ENCODE measurements at places on chromosomes 5 and 9.

DNA sequence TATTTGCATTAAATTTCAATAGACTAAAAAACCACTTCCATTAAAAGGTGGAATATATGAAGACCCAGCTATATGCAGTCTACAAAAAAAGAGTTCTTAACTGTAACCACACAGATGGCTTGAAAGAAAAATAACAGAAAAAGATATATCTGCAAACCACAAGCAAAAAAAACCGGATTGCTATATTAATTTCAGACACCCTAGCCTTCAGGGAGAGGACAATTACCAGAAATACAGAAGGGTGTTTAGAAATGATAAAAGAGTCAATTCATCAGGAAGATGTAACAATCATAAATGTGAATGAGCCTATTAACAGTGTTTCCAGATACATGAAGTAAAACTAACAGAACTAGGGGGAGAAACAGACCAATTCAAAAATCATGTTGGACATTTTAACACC, 56.9 kb upstream of the SMIM23 start:
- H3K27me3 ChIP-seq: peaks cover 3% of the 10 kb centered on the region
- DNase-seq: no peak
- H3K36me3 ChIP-seq: no peaks in the 10 kb centered on the region
- H3K4me1 ChIP-seq: no peaks in the 10 kb centered on the region
- H3K4me3 ChIP-seq: no peak overlapping the region
- no peak overlapping the region for H3K27ac ChIP-seq

DNA sequence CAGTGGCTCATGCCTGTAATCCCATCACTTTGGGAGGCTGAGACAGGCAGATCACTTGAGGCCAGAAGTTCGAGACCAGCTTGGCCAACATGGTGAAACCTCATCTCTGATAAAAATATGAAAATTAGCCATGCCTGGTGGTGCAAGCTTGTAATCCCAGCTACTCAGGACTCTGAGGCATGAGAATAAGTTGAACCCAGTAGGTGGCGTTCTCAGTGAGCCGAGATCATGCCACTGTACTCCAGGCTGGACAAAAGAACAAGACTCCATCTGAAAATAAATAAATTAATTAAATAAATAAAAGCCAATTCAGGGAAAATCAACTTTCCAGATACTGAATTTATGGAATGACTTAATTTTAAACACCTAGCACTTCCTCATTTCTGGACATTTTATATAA, 1722.1 kb downstream of the MAT2B start:
- H3K36me3 ChIP-seq: no peaks in the 10 kb centered on the region
- no peaks in the 10 kb centered on the region for H3K27me3 ChIP-seq
- H3K4me3 ChIP-seq: no peak overlapping the region
- DNase-seq: no peak
- H3K4me1 ChIP-seq: no peaks in the 10 kb centered on the region
- H3K27ac ChIP-seq: no peak overlapping the region

- no peak for DNase-seq
- H3K4me1 ChIP-seq: peaks cover 38% of the 10 kb centered on the region
- peak overlapping the region; percentile 41 for H3K27ac ChIP-seq
- no peaks in the 10 kb centered on the region for H3K27me3 ChIP-seq
- no peak overlapping the region for H3K4me3 ChIP-seq
- H3K36me3 ChIP-seq: no peaks in the 10 kb centered on the region
These were observed 219.2 kb downstream of the ENC1 start for GRCh38 chr5:74421377-74421776.

DNA sequence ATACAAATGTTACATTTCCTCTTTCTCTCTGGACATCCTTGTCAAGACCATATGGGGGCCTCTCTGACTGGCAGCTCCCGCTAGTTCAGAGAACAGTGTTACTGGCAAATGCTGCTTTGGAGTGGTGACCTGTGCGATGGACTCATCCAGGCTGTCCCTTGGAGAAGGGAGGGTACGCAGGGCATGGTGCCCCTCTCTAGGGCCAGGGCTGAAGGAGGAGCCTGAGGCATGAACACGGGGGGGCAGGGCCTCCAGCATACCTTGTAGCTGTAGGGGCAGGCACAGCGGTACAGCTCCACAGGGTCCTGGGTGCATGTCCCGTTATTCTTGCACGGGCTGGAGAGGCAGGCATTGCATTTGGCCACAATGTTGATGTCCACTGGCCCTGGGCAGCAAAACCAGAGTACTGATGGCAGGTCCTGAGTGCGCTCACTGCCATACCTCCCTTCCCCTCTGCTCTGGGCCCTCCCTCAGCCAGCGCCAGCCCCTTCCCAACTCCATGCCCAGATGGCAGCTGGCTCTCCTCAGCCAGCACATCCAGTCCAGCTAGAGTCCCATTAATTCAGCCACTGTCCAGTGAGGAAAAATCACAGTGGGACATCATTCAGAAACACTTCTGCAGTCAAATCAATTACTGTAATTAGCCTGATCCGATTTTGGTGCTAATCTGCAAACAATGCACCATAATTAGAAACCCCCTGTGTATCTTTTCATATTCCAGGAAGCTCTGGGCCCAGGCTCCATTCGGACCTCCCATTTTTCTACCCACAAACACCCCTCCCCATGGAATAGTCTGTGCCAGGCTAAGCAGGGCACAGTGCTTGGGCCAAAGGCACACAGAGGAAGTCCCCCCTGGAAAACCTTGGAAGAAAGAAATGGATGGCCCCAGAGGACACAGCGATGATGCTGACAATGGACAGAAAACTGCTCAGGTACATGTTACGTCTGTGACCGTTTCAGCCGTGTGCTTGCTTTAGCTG, 128.8 kb upstream of the PANK3 start:
- H3K4me3 ChIP-seq: no peak overlapping the region
- H3K27ac ChIP-seq: no peak overlapping the region
- DNase-seq: no peak
- H3K4me1 ChIP-seq: no peaks in the 10 kb centered on the region

GRCh38 chr5:147307170-147307569, 72.3 kb downstream of the STK32A start:
- H3K36me3 ChIP-seq: no peaks in the 10 kb centered on the region
- no peak overlapping the region for H3K27ac ChIP-seq
- DNase-seq: no peak
- no peak overlapping the region for H3K4me3 ChIP-seq
- no peaks in the 10 kb centered on the region for H3K4me1 ChIP-seq

- no peak overlapping the region for H3K4me3 ChIP-seq
- H3K4me1 ChIP-seq: peaks cover 17% of the 10 kb centered on the region
- H3K27ac ChIP-seq: no peak overlapping the region
These were observed 21.7 kb downstream of the SLC6A18 start for GRCh38 chr5:1246711-1247431.

DNA sequence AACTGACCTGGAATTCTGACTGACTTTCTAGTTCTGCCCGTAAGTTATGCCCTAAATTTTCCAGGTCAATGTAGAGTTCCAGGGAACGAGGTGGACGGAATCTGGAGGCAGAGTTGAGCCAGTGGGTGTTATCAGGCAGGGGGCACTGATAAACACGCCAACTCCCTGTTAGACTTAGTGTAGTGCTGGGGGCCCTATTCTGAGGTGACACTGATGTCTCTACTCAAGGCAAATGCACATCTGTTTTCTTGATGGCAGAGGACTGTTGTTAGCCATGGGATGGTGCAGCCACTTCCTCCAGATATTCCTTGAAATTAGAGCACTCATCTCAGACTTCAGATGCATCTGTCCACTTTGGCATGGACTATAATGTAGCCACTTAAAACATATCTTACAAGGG, 83.5 kb downstream of the C9orf152 start:
- DNase-seq: no peak
- H3K27ac ChIP-seq: peak overlapping the region; percentile 91
- H3K36me3 ChIP-seq: no peaks in the 10 kb centered on the region
- peaks cover 49% of the 10 kb centered on the region for H3K4me1 ChIP-seq
- H3K4me3 ChIP-seq: no peak overlapping the region

DNA sequence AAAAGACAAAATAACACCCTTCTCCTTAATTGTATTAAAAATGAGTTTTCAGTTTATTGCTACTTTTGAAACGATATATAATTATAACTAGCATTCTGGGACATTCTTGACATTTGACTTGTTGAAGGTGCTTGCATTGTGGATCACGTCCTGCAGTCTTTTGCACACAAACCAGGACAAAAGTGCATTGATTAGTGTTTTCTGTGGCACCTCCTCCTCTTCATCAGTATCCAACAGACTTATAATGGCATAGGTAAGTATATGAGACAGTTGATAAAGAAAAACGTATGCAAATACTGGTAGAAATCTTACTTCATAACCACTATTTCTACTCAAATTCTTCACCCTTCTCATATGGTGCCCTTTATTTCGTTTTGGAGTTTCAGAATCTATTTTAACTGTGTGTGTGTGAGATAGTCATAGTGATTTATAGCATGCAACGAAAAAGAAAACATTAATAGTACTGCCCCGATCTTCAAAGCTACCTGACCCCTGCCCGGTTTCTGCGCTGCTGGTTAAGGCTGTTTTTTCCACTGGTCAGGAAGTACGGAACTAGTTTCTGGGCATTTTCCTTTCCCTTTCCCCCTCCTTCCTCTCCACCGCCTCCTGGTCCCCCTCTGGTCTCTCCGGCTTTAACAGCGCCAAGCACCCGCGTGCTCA, 639 bp upstream of the RASA1 start:
- H3K27me3 ChIP-seq: no peaks in the 10 kb centered on the region
- H3K36me3 ChIP-seq: peaks cover 5% of the 10 kb centered on the region
- H3K27ac ChIP-seq: peak overlapping the region; percentile 85
- H3K4me1 ChIP-seq: no peaks in the 10 kb centered on the region
- peak overlapping the region; percentile 94 for H3K4me3 ChIP-seq

DNA sequence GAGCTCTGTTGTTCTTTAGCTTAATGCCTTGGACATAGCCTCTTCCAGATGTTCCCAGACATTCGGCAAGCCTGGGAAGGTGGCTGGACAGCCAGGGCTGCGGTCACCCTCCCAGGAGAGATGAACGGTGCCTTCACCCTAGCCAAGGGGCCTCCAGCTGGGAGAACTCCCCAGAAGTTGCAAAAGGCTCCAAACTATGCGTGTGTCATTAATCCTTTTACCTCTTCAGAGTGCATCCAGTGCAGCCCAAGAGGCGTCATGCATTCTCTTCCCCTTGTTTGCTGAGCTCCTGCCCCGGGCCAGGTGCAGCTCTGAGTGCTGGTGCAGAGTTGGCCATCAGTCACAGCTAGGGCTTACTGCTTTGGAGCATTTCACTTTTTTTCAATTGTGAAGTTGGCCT, 22.8 kb downstream of the HMCN2 start:
- peaks cover 26% of the 10 kb centered on the region for H3K27me3 ChIP-seq
- no peak overlapping the region for H3K27ac ChIP-seq
- H3K36me3 ChIP-seq: no peaks in the 10 kb centered on the region
- no peak overlapping the region for H3K4me3 ChIP-seq

- DNase-seq: no peak
- H3K27ac ChIP-seq: no peak overlapping the region
- H3K4me3 ChIP-seq: no peak overlapping the region
- no peaks in the 10 kb centered on the region for H3K4me1 ChIP-seq
These were observed 145.7 kb downstream of the ACER2 start for GRCh38 chr9:19554529-19554928.

GRCh38 chr5:154646745-154647113, 108.4 kb upstream of the LARP1 start:
- H3K27me3 ChIP-seq: no peaks in the 10 kb centered on the region
- H3K4me1 ChIP-seq: peaks cover 25% of the 10 kb centered on the region
- peak overlapping the region; percentile 28 for H3K4me3 ChIP-seq
- peak overlapping the region; percentile 60 for H3K27ac ChIP-seq
- DNase-seq: no peak

- H3K4me3 ChIP-seq: no peak overlapping the region
- no peak for DNase-seq
- H3K27ac ChIP-seq: no peak overlapping the region
These were observed 85.8 kb downstream of the TAF11L14 start for GRCh38 chr5:17720071-17720470.

DNA sequence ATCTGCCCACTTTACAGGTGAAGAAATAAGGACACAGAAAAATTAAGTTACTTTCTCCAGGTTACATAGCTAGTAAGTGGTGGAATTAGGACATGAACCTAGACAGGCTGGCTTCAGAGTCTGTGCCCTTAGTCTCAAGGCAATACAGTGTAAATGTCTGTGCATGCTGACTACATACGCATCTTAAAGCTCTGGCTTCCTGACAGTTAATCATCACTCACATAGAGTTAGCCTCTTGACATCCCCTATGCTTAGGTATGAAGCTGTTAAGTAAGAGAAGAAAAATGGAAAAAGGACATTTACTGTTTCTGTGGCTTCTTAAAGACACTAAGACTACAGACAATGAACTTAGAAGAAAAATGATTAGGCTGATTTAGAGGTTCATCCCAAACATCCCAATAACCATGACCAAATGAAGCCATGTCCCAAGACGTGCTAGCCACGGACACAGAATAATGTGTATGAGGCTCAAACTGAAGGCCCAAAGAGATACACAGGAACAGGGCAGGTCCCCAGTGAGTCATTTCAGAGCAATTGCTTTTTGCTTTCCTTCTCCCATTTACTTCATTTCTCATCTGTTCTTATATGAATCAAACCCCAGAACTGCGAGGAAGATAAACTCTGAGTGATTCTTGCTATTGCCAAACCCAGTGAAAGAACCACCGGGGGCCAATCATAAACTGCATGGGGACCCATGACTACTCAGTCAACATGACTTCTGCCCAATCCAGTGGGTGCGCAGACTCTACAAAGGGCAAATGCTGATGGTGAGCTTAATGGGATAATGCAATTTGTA, 100.0 kb upstream of the IFNK start:
- no peak overlapping the region for H3K27ac ChIP-seq
- peaks cover 11% of the 10 kb centered on the region for H3K4me1 ChIP-seq
- no peaks in the 10 kb centered on the region for H3K27me3 ChIP-seq
- H3K36me3 ChIP-seq: no peaks in the 10 kb centered on the region
- no peak overlapping the region for H3K4me3 ChIP-seq

DNA sequence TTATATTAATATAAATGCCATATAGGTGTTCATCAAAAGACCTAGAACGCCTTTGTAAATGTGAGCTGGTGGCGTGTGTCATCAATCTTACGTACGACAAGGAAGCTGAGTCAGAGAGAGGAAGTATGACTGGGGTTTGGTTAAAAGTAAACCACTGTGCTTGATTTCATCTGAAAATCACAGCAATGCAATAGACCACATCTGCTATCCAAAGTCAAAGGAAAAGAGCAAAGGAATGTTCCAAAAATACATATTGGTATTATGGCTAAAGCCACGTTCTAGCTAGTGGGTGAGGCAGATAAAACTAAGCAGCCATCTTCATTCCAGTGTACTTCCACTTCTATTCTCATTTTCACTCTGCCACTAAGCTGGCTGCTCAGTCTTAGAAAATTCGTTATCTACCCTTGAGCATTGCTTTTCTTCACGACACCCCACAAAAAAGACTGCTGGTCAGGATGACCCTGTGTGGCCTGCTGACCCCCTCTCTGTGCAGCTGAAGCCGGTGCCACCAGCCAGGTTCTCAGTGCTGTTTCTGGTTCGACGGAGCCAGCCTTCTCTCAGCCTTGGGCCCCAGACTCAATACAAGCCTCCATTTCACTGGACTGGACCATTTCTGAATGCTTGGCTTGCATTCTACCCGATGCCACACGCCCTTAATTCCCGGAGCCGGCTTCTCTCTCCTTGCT, 23.8 kb downstream of the SHC3 start:
- no peak overlapping the region for H3K27ac ChIP-seq
- no peak for DNase-seq
- H3K4me3 ChIP-seq: no peak overlapping the region
- no peaks in the 10 kb centered on the region for H3K4me1 ChIP-seq

- no peaks in the 10 kb centered on the region for H3K36me3 ChIP-seq
- DNase-seq: no peak
- H3K4me3 ChIP-seq: peak overlapping the region; percentile 54
These were observed 11.7 kb upstream of the EXOSC2 start for GRCh38 chr9:130681769-130682420.

- H3K27ac ChIP-seq: no peak overlapping the region
- no peak for DNase-seq
- H3K4me3 ChIP-seq: no peak overlapping the region
- no peaks in the 10 kb centered on the region for H3K4me1 ChIP-seq
- no peaks in the 10 kb centered on the region for H3K27me3 ChIP-seq
- peaks cover 64% of the 10 kb centered on the region for H3K36me3 ChIP-seq
These were observed 24.0 kb downstream of the TRAF2 start for GRCh38 chr9:136910197-136910900.

Measured in large intestine (tissue), 12 donors.